ENCODE measurements at places on chromosomes 2 and 18.

DNA sequence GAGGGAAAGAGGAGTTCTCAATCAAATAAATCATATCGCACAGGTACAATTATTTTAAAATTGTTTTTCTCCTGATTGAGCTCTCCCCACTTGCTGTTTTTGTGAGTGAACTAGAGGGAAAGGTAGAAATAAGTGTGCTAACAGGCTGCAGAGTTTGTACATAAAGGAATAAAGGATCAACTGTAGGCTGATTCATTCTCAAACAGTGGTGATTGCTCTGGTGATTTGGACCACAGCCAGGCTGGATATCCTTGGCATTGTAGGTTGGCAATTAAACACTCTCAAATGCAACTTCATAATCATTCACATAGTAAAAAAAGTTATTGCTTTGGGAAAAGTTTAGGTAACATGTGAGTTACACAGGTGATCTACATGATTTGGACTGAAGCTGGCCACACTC lies 29.8 kb downstream of the LRP1B start:
- no peak for DNase-seq

GRCh38 chr2:113967272-113967671 lies 77.4 kb downstream of the ACTR3 start:
- no peak for DNase-seq

- DNase-seq = peak; percentile 30
These were observed 68.0 kb upstream of the CABLES1 start for GRCh38 chr18:23067236-23067635.

DNA sequence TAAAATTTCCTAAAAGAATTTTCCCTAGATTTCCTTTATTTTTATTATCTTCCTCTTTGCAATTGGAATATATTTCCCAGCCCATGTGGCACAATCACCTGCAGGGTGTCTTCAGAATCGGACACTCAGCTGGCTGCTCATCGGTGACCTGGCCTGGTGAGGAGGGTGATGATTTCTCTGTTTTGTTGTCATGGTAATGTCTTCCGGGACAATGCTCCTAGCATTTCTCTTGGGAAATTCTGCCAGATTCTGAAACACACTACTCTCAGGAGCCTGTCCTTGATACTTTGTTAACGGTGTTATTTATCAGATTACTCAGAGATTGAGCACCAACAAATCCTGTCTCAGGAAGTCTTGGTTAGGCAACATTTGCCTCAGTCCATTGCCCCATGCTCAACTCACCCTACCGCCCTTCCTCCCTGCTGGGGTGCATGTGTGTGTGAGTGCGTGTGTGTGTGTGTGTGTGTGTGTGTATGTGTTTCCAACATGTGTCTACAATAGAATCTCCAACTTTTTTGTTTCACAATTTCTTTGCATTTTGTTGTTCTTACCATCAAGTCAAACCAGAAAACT lies 70.3 kb downstream of the MYT1L start:
- no peak for DNase-seq

DNA sequence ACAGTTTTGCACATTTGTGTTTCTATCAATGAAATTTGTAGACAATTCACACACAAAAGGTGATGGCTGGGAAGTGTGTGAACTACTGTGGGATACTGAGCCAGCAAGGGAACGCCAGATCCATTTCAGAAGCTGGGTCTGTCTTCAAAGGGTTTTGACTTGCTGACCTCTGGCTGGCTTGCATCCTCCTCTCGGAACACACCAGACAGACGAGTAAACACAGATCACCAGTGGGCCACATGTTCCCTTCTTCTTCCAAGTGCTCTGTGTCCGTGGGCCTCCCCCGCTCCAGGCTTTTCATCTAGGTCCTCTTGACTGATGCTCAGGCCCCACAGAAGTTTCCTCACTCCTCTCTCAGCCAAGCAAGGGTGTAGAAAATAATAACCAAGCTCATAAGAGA lies 122.2 kb upstream of the OSR1 start:
- no peak for DNase-seq

DNA sequence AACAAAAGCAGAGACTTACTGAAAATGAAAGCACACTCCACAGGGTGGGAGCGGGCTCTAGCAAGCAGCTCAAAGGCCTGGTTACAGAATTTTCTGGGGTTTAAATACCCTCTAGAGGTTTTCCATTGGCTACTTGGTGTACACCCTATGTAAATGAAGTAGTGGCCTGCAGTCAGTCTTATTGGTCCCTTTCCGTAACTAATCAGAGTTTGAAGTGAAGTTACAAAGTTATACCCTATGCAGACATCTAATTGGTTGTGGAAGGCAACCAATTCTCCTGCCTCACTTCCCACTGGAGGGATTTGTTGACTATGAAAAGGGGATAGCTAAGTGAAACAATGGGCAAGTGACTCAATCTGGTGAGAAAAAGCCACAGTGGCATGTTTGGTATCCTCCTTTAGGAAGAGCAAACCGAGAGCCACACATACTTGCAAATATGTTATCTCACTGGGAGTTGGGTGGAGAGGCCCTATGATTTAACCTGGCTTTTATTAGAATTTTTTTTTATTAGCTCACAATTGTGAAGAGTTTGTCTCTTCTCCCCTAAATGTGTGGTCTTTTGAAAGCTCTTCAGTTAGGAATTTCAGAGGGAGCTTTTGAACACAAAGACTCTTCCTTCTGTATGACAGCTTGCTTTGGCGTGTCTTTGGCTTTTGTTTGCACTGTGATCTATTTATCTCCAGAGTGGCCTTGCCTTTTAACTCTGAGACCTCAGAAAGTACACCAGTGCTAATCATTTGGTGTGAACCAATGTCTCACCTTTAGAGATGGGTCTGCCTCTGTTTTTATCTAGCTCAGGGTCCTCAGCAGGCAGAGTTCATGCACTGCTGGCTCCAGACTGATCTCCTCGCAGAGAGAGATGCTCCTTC lies 69.6 kb downstream of the MAP4K4 start:
- peak; percentile 95 for DNase-seq

GRCh38 chr2:205750797-205751196 lies 68.5 kb downstream of the NRP2 start:
- DNase-seq = no peak

GRCh38 chr18:60189856-60190255 lies 182.7 kb downstream of the MC4R start:
- no peak for DNase-seq

DNA sequence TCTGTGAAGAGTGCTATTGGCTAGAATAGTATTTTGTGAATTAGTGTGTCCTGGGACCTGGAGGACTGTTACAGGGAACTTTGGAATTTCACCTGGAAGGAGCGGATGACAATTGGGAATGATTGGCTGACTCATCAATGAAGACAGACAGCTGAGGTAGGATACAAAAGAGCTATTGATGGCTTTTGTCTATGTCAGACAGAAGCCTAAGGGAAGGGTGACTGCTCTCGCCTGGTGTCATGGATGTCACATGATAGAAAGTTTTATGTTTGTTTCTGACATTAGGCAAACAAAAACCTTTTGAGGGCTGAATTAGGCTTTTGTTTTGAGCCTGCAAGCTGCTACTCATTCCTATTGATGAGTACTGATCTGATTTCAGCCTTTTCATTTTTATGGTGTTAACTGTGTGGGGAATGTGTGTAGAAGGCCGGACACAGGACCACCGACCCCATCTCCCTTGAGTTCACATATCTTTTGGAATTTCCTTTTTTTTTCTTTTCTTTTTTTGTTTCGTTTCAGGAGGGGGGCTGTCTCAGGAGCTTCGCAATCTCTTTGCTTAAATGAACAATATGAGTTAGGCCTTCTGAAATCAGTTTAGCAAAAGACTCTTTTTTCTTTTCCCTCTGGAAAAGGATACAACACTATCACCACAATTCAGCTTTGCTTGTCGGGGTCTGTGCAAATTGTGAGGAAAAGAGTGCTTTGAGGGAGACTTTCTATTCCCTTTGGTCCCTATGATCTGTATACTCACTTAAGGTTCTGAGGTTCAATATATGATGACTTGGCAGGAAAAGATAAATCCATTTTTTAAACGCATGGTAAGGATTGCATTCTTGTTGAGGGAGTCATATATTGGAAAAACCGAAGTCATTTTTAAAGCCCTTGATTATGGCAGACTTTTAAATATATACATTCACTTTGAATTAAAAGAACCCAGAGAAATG lies 207.9 kb upstream of the FIGN start:
- DNase-seq = no peak

DNA sequence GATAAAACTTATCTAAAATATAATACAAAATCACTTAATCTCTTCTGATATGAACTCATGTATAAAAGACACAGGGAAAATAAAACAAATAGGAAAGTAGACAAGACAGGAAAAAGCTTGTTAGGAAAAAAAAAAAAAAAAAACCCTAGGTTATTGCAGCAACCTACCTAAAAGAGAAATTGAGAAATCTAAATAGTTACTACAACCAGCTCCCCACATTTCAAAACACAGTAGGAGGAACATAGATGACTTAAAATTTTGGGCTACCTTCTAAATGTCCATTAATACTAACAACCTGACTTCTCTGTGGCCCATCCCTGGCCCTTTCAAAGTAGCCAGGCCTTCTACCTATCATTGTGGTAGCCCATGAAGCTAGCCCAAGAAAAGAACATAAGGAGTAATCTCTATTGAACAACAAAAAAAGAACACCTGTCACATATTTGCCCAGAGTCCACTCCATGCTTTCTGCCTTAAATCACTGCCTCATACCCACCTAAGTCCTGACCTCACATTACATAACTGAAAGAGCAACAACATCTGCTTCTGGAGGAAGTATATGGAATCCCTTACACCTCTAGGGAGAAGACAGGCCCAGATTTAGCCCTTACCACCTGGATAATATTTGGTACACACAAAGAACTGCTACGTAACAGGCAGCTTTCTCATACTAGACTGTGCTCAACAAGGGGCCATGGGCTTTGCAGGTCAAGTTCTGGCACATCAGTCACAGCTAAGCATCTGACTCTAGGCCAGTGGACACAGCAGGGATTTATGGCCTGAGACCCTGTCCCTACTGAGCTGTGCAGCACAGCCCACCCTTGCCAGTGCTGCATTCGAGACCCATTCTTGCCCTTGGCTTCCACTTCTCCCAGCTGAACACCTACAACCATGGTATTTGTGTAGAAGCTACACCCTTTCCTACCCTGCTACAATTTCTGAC lies 8.5 kb downstream of the SUCLG1 start:
- no peak for DNase-seq

GRCh38 chr2:86038291-86039081 lies 67.2 kb downstream of the POLR1A start:
- peak; percentile 13 for DNase-seq

DNA sequence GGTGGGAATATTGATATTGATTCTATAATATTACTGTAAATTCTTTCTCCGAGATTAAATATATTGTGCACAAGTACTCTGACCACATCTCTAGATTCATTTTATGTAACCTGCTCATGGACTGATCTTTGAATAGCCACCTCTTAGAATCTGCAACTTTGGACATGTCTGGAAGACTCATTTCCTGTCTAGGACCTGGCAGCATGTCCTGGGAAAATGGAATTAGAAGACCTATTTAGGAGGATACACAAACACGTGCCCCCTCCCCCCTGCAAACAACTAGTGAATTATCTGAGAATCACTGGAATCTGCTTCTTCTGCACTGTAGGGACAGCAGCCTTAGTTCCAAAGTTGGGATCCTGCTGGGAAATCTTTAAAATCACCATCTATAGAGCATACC lies 94.1 kb downstream of the UBE2E3 start:
- peak; percentile 27 for DNase-seq

DNA sequence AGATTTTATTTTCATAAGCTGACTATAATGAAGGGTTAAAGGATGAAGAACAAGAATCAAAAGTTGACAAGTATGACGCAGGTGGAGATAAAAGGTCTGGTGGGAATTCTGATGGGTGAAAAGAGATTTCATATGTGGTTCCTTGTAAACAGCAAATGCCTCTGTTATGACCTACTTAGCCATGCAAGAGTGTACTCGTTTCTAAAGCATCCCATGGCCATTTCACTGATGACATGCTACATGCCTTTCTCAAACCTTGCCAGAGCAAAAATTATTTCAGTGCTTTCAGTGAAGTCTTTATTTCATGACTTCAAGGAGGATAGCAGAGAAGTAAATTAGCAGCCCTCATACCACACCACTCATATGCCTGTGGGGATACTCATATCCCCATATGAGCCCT lies 71.7 kb downstream of the FEZ2 start:
- DNase-seq = peak; percentile 35

DNA sequence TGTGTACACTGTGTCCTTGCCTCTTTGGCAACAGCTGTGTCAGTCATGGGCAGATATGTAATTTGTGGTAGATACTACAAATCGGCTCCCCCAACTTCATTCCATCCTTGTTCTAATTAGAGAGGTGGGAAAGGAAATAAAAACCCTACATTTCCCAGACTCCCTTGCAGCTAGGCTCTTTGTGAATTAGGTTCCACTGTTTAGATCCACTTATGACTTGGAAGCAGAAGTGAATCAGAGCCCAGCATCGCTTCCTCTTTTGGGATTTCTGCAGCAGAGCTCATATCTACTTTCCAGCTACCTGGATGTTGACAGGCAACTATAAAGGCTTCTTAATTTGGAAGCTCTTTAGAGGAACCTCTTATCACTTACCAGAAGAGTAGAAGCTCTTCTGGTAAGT lies 34.1 kb upstream of the NARS1 start:
- DNase-seq = no peak

DNA sequence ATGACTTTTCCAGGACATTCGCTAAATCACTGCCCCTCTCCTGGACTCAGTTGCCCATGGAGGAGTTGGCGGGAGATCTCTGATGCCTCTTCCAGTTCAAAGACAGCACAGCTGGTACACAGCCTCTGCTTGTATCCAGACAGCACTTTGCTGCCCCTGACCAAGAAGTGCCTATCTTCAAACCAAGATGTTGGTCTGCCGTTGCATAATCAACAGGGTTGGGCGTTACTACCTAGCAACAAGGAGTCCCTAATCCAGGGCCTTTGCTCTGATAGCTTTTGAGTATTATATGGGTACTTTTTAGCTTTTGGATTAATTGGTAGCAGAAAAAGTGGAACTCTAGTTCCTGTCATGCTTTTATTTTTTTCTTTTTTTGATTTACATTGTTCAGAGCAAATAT lies 166.6 kb downstream of the FAM210A start:
- DNase-seq = no peak

- peak; percentile 86 for DNase-seq
These were observed 22.4 kb upstream of the CD28 start for GRCh38 chr2:203683932-203684556.

- peak; percentile 21 for DNase-seq
These were observed at the start of gene NEU2 for GRCh38 chr2:233032551-233033320. TSS of gene NEU2 (plus strand) at chr2:233032672. CDS start at chr2:233032672, 0 bp downstream.

- no peak for DNase-seq
These were observed 288.4 kb upstream of the TRIB2 start for GRCh38 chr2:12428324-12428723.

Measured in EL (cell line).